ENCODE measurements at places on chromosomes 5 and 9.

DNA sequence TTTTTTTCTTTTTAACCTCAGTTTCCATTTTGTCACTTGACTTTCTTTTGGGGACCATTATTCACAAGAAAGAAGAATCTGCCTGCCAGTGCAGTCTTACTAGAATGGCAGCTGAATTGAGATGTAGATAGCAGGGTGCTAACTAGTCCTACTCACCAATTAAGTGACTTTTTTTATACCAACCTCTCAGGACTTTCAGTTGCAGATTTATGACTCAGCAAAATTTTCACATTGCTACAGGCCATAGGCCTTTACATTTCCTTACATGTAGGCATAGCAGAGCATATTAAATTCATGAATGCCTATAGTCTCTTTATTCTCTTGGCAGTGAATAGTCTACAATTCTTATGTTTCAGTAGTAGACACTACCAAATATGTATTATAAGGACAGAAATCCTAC, 54.0 kb upstream of the FKTN start:
- DNase-seq = no peak

- peak; percentile 19 for DNase-seq
These were observed 494 bp downstream of the PTCH1 start for GRCh38 chr9:95516221-95516733.

DNA sequence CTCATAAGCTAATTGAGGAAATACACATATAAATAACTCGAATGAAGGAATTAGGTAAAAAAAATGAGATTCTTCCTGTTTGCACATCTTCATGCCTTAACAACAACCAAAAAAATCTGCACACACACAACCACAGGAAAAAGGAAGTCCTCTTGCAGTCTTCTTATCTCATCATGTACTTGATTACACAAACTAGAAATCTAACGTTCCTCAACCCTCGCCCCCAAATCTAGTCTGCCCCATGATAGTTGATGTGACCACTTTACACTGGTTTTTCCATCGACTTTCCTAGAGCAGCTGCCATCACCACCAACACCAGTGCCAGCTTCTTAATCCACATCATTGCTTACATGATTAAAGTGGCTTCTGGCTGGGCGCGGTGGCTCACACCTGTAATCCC, 31.2 kb upstream of the RNU6ATAC start:
- no peak for DNase-seq

DNA sequence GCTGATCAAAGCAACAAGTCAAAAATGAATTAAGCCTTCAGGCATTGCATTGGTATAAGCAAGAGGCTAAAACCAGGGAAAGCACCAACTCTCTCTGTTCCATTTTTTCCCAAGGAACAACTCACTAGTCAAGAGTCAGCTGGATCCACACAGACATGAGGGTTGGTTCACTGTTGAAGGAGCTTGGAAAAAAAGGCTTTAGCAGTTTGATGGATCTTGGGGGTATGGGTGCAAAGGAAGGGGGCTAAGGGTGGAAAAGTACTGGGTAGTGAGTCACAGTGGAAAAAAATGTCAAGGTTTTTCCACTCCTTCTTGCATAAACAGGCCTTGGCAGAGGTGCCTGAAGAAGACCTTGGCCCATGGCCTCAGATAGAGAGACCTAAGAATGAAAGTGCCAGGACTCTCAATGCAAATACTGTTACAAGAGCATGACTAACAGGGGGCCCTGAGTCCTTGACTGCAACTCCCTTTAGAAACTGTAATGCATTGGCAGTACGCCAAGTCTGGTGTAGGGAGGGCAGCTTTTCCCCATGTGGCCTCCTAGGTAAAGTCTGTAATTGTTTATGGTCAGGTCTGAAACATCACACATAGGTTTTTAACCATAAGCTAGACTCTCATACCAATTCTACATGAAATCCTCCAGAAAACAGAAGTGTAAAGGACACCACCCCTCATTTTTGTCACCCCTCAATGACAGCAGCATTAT, 23.7 kb downstream of the ACTL7A start:
- DNase-seq = peak; percentile 76

GRCh38 chr5:56512313-56512996, 279.3 kb upstream of the ANKRD55 start:
- no peak for DNase-seq

- no peak for DNase-seq
These were observed 247.4 kb downstream of the FAM114A2 start for GRCh38 chr5:153791339-153791738.

DNA sequence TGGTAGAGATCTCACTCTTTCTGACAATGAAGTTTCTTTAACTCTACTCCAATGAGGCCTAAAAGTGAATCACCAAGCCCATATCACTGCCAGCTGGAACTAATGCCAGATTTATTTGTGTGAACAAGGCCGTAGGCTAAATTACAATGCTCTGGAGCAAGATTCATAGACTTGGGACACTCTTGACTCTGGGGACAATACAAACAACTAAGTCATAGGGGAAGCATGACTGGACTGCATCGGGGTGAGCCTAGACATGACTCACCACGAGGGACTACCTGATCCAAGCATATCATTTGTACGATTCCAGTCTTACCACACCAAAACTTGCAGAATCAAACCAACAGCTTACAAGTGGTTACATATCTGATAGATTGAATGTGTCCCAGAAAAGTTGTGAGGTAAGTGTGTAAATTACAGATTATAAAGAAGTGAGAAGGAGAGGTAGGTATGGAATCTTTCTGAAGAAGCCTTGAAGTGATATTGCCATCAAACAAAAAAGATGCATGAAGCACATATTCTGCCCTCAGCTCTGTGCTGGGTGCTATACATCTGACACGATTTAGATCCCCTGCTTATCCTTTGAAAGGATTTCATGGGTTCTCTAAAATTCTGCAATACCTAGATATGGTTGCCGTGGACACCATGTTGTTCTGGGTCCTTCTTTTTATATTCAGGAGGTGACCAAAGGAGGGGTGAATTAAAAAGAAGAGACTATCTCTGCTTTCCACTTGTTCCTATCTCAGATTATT, 199.3 kb upstream of the PDE4D start:
- peak; percentile 31 for DNase-seq

Measured in HCEC 1CT (cell line).